Naive thymus-derived CD8-positive, alpha-beta T cell (primary cell): ENCODE measurements at places on chromosomes 3 and 15. TPM values are rescaled to one million over a fixed set of nuclear protein-coding genes. Genes with fewer than 3 reads are reported as not detected.

The NANOGP8 gene
- not detected for polyA plus RNA-seq

The STARD9 gene
- 0.33 TPM for polyA plus RNA-seq

GRCh38 chr3:30475038-30475808, 131.2 kb upstream of the TGFBR2 start:
- peak; percentile 17 for DNase-seq
- peak overlapping the region; percentile 18 for H3K27ac ChIP-seq
- peaks cover 21% of the 10 kb centered on the region for H3K4me1 ChIP-seq
- peaks cover 7% of the 10 kb centered on the region for H3K36me3 ChIP-seq
- peak overlapping the region; percentile 43 for H3K4me3 ChIP-seq

GRCh38 chr3:42269647-42270046, 3.7 kb upstream of the CCK start:
- no peak for DNase-seq
- no peak overlapping the region for H3K27ac ChIP-seq
- H3K4me3 ChIP-seq: no peak overlapping the region
